Stimulated activated CD8-positive, alpha-beta memory T cell treated with anti-CD3 and anti-CD28 coated beads, Interleukin-2, amount 100 ng/mL, for 1 hour (primary cell): ENCODE measurements at places on chromosomes 2 and 18.
A peak's percentile ranks its signal among the peaks of the same experiment; 100 is the strongest.

GRCh38 chr2:216013080-216013909 lies at the start of gene MREG:
Gene MREG, minus strand, starts transcription at chr2:216013551. Its CDS starts 224 bp downstream, at chr2:216013327.
- DNase-seq: peak; percentile 52

DNA sequence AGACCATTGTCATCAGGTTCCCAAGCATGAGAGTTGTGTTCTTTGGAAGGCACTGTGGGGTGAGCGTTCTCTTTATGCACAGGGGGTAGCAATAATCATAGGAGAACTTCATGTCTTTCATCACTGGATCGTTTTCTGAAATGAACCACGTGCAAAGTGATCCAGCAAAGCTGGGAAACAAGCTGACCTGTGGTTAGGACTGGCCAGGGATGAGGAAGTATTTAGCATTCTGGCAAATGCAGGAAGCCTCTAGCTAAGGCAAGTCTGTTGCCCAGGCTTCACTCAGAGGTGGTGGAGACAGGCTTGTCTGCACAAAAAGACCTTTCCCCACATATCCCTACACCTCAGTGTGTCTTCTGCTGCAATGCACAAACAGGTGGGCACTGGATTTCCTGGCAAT lies 58.6 kb downstream of the MMADHC start:
- DNase-seq: no peak

DNA sequence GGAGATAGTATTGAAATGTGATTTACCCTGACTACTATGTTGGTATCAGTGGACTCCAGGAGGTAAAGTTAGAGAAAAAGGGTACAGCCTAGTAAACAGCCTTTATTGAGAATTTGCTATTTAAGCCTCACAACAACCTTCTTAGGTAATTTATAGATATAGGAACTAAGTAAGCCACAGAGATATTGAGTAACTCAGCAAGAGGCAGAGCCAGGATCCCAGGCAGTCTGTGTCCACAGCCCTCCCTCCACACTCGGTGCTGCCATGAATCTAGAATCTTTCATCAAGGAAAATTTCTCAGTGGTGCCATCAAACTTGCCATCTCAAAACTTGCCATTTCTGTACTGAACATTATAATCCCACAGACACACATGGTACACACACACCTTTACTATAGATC lies 170.9 kb downstream of the CAPN13 start:
- DNase-seq: no peak

DNA sequence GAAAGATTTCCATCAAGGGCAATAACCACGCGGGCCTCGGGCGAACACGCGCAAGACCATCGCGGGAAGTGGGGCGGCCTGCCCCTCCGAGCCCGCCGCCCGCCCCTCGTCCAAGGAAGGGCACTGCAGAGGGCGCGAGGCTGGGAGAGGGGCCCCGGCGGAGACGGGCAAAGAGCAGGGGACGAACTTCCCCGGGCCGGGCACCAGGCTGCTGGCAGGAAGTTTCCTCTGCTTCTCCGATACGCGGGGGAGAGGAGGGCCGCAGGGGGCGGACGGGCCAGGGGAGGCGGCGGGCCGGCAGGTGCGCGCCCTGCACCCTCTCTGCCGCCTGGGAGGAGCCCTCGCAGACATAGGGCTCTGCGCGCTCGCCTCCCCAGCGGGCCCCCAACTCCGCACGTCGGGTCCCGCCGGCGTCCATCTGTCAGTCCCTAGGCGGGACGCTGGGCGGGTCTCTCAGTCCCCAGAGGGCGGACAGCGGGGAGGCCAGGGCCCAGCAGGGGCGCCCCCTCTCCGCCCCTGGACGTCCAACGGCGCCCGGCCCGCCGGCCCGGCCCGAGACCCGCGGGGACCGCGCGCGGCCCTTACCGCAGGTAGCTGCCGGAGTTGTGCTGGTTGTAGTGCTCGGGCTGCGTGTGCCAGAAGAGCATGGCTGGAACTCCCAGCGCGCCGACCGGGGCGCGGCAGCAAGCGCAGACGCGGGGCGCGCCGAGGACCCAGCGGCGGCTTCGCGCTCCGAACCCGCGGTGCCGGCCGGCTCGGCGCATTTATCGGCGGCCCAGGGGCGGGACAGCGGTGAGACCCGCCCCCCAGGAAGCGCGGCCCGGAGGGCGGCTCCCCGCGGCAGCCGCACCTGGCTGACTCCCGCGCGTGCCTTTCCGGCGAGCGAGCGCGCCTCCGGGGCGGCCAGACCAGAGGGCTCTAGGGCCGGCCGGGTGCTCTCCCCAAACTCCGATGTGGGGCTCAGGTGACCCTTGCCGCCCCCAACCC lies at the start of gene TFCP2L1:
Gene TFCP2L1, minus strand, starts transcription at position 740 of the 987 bp plus-strand sequence. Its CDS starts 93 bp downstream, at position 647.
- DNase-seq: no peak

DNA sequence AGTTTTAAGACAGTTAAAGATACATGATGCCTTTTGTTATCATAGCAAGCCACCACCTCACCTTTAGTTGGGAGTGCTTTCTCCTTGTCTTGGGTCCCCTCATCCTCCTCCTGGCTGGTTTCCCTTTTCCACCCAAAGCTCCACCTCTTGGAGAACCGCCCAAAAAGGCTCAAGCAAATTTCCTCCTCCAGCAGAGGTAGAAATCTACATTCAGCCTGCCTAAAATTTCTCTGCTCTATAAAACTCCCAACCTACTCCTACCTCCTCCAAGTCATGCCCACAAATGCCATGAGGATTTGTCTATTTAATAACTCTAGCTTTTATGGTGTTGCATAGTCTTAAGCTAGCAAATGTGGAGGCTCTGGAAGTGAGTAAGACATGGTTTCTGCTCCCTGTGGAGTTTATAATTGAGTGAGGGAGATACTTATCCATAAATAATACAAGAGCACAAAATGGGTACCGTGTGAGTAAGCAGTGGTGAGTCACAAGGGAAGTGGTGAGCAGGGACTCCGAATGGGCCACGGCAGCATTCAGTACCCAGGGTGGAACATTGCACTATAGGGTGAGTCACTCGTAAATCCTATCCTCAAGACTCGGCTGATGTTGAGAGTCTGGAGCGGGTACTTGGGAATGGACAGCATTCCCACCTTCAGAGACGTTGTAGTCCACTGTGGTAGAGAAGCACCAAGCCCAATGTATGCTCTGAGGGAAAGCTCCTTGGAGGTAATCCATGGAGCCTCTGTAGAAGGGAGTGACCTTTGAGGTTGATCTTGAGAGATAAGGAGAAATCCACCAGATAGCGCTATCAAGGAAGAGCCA lies 146.3 kb downstream of the RTN4 start:
- peak; percentile 31 for DNase-seq

DNA sequence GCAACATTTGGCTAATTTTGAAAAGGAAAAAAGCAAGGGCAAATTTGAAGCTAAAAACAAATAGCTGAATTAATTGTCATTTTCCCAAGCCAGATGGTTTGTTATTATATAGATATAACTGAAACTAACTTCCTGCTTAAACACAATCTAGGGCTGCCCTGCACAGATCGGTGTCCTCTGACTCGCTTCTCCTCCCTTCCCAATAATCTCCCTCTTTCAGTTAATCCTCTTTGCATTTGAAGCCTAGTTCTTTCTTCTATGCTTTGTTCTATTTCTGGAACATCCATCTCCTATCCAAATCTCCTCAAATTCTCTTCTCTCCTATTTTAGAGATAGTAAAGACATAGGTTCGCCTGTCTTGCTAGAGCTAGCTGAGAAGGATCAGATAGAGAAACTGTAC lies 328.1 kb downstream of the SLC8A1 start:
- no peak for DNase-seq

- DNase-seq: no peak
Observed at GRCh38 chr18:23902396-23902795, 112.2 kb upstream of the TTC39C start.

DNA sequence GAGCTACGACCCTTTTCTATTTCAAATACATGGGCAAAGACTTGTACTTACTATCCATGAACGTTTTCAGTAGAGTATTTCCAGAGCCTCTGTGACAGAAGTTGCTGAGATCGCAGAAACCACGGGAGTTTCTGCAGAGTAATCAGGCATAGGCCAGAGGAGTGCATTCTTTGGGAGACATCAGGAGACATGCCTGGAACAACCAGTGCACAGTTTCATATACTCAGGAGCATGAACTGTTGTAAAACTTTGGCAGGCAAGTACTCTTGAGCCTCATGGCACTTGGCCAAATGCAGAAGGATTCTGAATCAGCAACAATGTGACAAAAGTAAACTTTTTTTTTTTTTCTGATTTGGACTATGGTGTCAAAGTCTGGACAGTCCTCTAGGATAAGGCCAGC lies 307.1 kb downstream of the GRB14 start:
- no peak for DNase-seq

DNA sequence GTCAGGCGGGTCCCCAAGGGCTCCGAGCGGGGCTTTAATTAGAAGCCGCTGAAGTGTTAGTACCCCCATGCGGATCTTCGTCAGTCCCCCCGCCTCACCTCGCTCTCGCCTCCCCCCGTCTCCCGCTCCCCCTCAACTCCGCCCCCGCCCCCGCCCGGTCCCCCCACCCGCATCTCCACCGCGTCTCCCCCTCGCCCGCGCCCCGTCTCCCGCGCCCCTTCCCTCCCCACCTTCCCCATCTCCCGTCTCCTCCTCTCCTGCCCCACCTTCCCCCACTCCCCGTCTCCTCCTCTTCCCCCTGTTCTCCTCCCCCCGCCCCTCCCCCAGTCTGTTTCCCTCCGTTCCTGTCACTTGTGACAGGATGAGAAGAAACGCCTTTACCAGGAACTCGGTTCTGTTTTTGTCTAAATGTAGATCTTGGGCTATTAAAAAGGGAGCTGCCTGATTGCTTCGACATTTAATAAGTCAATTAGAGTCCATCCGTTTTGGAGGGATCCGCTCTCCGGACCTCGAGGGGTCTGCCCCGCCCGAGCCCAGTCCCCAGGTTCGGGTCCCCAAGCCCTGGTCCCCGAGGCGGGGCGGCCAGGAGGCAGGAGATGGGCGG lies 969 bp upstream of the ALKAL2 start:
- no peak for DNase-seq

- no peak for DNase-seq
Observed at GRCh38 chr18:26868968-26869586, 3.6 kb upstream of the AQP4 start.

DNA sequence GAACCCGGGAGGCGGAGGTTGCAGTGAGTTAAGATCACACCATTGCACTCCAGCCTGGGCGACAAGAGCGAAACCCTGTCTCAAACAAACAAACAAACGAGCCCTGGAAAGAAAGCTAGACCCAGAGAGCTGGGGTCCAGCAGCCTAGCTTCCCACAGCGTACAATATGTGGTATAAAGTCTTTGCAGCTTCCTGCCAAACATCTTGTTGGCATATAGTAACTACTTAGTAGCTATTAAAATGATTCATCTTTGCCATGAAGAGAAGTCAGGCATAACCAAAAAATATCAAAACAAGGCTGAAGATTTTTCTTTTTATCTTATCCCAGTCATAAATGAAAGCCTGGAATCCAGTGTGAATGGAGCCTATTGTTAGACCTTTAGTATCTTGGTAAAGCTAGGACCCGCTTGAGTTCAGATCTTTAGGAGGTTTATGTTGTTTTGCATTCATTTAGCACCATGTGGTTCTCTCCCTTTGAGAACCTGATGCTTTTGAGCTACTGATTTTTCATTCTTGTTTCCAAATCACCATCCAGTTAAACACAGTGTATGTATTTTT lies 139.7 kb upstream of the NOSTRIN start:
- no peak for DNase-seq

- DNase-seq: no peak
Observed at GRCh38 chr2:30346471-30347169, 100.4 kb upstream of the LCLAT1 start.

GRCh38 chr2:68837164-68837860 lies 33.9 kb downstream of the BMP10 start:
- peak; percentile 41 for DNase-seq

GRCh38 chr2:152405206-152406118 lies 70.5 kb downstream of the FMNL2 start:
- no peak for DNase-seq
